Small intestine (tissue), 16 donors: ENCODE measurements at places on chromosomes 13 and 19.

GRCh38 chr13:64239372-64239771, 2823.7 kb upstream of the PCDH20 start:
- DNase-seq: no peak

- no peak for DNase-seq
These were observed 104.3 kb downstream of the STARD13 start for GRCh38 chr13:33181264-33181663.

GRCh38 chr13:27667946-27668345, 46.3 kb downstream of the POLR1D start:
- DNase-seq: no peak

DNA sequence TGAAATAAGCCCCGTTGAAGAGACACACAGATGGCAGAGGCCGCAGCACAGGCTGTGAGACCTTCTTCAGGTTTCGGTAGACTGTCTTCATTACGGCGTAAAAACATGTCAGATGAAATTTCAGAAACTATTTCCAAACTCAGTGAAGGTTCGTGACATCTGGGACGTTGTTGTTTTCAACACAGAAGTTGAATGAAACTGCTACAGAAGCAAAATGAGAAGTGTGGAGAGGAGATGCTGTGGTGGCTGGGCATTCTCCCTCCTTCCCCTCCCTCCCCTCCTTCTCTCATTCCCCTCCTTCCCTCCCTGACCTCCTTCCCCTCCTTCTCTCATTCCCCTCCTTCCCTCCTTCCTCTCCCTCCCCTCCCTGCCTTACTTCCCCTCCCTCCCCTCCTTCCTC, 113.6 kb downstream of the ATP11A start:
- no peak for DNase-seq

- DNase-seq: no peak
These were observed 1584.2 kb upstream of the SLC10A2 start for GRCh38 chr13:104650431-104650830.
